ENCODE measurements at places on chromosomes 6 and 20. TPM values are rescaled to one million over a fixed set of nuclear protein-coding genes. Genes with fewer than 3 reads are reported as not detected.

DNA sequence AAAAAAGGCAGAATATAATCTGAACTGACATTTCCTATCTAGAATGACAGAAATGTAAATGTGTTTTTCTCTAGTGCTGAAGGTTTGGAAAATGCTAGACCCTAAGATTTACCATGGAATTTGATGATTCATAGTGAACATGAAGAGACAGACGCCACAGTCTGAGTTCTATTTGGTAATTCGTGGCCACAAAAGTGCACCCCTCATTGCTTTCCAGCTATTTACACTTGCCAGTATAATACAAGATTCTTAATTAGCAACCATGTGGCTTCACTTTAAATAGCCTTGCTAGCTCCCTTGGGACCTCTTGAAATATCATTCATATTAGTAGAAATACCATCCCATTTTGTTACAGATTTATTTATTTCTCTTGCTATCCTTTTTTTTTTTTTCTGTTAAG lies 636.8 kb downstream of the PRKN start:
- no peaks in the 10 kb centered on the region for H3K27me3 ChIP-seq
- H3K4me1 ChIP-seq = no peaks in the 10 kb centered on the region
- no peak overlapping the region for H3K4me3 ChIP-seq
- H3K36me3 ChIP-seq = no peaks in the 10 kb centered on the region
- no peak for DNase-seq

DNA sequence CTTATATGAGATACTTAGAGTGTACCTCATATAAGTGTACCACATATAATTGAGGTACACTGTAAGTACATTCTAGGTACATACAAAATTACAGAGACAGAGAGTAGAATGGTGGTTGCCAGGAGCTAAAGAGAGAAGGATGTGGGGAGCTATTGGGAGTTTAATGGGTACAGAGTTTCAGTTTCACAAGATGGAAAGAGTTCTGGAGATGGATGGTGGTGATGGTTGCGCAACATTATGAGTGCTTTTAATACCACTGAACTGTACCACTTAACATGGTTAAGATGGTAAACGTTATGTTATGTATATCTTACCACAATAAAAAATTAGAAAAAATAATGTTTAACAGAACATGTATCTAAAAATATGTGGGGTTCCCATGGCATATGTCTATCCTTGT lies 69.4 kb downstream of the PRND start:
- no peaks in the 10 kb centered on the region for H3K27me3 ChIP-seq
- peaks cover 85% of the 10 kb centered on the region for H3K36me3 ChIP-seq
- no peak overlapping the region for H3K4me3 ChIP-seq
- no peak for DNase-seq
- no peak overlapping the region for H3K27ac ChIP-seq

DNA sequence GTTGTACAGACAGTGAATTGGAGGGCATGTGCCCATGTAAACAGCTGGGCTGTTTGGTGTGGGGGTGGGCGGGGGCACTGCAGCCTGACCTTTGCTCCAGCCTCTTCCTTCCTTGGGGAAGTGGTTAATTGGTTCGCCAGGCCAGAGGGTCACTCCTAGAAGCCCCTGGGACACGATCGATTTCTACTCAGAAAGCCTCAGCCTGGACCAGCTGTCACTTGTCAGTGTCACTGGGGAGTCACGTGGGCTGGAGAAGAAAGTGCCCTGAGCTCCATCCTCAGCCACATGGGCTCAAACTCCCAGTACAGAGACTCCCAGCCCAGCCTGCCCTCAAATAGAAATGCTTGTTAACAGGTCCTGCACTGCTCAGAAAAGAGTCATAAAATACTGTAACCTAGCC lies 423.8 kb upstream of the SULF2 start:
- DNase-seq = no peak
- no peaks in the 10 kb centered on the region for H3K4me1 ChIP-seq
- no peaks in the 10 kb centered on the region for H3K27me3 ChIP-seq
- H3K27ac ChIP-seq = no peak overlapping the region
- no peaks in the 10 kb centered on the region for H3K36me3 ChIP-seq

GRCh38 chr6:157760137-157760536 lies 62.9 kb upstream of the SNX9 start:
- no peaks in the 10 kb centered on the region for H3K27me3 ChIP-seq
- H3K36me3 ChIP-seq = no peaks in the 10 kb centered on the region
- no peak overlapping the region for H3K4me3 ChIP-seq
- peaks cover 44% of the 10 kb centered on the region for H3K4me1 ChIP-seq

Gene WFDC5
- not detected for total RNA-seq

Gene SLC17A3
- total RNA-seq = not detected

Gene MAFB
- total RNA-seq = 39.0 TPM

Gene MDFI
- 4.0 TPM for total RNA-seq

Gene SPINT4
- not detected for total RNA-seq

Gene HDAC2
- total RNA-seq = 43.5 TPM
